ENCODE measurements at places on chromosomes 6 and 20.

- no peak for DNase-seq
Measured at GRCh38 chr20:9507544-9508239, 6.7 kb upstream of the LAMP5 start.

DNA sequence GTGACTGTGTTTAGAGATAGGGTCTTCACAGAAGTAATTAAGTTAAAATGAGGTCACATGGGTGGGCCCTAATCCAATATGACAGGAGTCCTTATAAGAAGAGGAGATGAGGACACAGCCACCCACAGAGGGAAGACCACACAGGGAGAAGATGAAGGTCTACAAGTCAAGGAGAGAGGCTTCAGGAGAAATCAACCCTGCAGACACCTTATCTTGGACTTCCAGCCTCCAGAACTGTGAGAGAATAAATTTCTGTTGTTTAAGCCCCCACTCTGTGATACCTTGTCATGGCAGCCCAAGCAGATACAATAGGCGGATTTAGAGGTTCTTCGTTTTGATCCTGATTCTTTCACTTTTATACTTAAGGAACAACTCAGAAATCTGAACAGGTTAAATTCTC, 63.5 kb upstream of the NEDD9 start:
- DNase-seq, result no peak

DNA sequence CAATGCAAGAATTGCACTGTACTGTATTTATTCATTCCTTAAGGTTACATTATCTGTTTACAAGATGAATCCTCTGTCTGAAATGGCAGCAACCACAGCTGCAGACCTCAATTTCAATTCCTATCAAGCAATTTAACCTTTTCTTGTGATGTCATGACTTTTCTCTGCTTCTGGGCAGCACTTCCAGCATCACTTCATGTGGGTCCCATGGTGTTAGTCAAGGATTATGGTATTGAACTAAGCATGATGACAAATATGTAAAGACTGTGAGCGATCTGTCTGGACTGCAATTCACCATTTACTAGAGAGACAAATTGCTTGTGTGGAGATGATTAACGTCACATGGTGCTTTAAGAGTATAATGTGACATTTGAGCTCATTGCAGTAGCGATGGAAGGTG, 90.5 kb upstream of the CCN2 start:
- DNase-seq, result no peak

DNA sequence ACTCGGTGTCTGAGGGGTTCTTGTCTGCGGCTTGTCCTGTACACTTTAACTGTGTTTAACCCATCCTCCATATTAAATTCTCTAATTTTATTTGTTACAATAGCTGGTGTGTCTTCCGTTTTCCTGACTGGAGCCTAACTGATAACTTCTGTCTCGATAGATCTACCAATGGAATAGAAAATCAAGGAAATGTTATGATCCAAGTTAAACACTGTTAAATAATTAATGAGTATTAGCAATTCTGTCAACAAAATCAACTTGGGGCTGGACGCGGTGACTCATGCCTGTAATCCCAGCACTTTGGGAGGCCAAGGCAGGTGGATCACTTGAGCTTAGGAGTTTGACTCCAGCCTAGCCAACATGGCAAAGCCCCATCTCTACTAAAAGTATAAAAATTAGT, 81.7 kb downstream of the DNAH8 start:
- no peak for DNase-seq

DNA sequence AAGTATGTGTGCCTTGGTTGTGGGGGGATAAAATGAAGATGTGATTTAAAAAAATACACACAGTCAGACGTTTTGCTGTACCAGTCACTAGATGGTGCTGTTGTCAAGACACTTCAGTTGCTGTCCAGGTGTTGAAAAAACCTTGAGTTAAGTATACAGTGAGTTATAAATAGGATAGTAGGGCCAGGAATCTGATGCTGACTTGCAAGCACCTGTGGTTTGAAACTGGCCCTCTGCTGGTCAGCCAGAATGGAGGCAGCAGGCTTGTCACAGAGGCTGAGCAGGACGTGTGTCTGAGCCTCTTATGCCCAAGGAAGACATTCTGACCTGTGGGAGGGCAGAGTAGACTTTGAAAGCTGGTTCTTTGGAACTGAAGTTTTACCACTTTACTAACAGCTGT, 27.8 kb downstream of the RNF8 start:
- peak; percentile 18 for DNase-seq

DNA sequence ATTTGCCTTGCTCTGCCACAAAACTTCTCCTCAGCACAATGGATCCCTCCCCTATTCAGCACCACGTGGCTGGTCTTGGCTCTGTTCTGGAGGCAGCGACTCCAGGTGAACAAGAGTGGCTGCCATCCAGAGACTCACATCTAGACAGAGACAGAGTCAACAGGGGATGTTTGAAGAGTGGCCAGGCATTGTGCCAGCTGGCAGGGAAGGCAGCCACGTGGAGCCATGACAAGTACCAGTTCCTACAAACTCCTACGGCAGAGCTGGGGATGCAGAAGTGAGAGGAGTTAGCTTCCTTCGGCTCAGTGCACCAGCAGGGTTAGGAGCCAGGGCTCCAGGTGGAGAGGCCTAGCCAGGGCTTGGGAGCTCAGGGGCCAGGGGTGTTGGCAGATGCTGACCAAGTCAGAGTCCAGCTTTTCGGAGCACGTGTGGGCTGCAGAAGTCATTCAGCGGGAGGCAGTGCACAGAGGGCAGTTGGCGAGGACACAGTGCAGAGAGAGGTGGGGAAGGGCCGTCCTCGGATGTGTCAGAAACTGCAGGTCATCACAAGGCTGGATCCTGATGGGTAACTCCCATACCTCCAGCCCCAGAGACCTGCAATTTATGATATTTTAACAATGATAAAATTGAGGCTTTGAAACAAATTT, 171.7 kb upstream of the PDE10A start:
- DNase-seq, result no peak

- no peak for DNase-seq
Measured at GRCh38 chr20:62049342-62050165, 16.1 kb downstream of the TAF4 start.

DNA sequence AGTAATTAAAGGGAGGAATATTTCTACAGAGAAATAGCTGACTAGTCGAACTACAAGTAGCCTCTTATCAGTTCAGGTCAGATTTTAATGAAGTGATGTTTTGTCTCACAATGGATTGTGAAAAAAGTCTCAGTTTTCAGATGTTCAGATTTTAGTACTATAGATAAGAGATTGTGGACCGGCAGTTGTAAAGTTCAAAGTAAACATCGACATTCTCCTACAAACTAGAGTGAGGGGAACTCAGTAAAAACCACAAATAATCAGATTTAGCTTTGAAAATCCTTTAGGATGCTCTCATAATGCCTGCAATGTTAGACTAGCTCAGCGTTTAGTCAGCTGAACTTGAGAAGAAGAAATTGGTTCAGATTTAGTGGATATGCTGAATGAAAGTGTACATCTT, 39.9 kb downstream of the RCAN2 start:
- DNase-seq, result no peak

DNA sequence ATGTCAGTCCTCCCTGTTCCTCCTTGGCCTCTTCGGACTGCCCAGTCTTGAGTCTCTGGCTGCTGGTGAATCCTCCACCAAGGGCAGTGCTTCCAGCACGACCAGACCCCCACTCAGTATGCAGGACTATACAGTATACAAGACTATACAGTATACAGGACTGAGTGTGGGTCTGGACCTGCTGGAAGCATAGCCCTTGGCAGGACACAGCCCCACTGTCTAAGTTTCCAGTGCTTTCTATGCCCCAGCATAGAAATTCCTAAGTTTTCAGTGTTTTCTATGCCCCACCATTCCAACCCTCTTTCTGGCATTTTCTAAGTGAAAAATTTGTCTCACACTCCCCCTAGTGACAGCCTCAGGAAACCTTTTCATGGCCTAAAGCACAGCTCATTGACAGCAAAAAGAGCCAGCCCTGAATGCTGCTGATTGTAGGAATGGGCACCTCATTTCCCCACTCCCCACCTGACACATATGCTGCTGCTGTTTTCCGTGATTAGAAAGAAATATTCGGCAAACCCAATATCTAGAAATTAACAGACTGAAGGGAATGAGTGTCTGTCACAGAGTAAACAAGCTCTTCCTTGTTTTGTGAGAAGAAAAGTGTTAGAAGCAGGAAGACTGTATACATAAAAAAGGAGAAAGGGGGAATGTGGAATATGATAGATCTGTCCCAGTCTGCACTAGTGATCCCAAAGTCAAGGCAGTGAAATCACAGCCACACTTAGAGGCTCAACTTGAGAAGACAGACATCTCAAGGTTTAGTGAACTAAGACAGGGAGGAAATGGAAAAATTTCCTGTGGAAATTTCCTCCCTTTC, 206.9 kb downstream of the IBTK start:
- no peak for DNase-seq

DNA sequence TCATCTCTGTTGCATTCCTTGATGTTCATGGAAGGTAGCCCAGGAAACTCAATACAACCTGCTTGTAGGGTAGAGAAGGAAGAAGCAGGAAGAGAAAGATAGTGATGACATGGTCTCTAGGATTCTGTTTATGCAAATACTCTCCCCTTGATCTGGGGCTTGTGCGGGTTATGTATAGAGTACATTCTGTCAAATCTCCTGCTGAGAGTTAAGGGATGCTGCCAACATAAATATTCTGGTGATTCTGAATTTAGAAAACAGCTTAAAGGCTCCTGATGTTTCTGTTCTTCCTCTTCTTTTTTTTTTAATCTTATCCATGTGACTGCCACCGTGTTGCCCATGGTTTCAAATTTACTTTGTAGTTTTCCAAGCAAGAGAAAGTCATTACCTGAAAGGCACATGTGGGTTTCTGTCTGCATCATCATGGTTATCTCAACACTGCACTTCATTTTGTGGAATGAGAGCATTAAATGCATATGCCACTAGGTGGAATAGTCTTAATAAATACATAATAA, 150.6 kb downstream of the RPS12 start:
- no peak for DNase-seq

- no peak for DNase-seq
Measured at GRCh38 chr6:19925533-19925932, 88.4 kb downstream of the ID4 start.

DNA sequence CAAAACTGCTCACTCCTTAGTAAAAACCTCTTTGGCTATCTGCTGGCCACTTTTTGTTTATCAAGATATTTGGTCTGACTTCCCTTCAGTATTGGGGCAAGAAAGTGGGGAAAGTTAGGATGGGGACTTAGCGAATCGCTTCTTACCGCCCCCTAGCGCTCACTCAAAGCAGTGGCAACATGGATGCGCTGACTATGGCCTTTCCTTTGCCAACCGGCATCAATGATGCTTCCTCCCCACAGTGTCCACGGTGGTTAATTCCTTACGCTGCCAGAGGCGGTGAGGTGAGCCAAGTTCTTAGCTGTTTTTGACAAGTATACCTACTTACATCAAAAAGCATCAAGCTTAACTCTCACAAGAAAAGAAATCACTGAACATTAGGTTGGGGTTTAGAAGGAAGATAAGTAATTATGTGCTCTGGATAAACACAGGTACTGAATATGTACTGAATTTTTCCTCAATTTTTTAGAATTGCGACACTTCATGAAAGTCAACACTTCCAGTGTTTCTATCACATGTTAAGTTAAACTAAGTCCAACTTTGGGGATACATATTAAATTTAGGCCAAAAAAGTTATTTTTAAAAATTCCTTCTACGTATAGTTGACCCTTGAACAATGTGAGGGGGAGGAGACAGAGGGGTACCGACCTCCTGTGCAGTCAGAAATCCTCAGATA, 86.7 kb downstream of the GMDS start:
- no peak for DNase-seq

DNA sequence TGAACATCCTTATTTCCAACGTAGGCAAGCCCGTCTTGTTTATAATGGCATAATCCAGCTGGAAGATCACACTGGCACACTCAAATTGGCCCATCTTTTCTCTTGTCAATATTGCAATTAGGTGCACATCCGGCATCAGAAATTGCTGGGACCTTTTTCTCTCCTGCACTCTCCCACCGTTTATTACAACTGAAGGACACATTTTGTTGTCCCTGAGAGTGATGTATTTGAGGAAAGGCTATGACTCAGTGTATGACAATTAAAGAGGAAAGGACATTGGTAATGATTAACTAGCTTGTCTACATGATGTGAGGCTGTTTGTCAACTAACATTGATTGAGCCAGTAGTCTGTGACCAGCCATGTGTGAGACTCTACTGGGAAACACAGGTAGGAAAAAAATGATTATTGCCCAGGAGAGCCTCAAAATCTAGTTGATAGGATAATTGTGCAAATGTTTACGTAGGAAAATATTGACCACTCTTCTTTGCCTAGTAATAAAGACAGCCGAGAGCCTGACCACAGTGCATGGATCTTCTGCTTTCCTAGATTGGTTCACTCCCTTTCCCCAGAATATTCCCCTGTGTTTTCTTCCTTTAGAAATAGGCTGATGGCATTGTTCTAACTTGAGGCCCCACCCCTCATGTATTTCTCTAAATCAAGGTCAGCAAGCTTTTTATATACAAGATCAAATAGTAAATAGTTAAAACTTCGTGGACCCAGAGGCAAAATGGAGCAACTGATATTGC, 230.0 kb upstream of the BTBD3 start:
- no peak for DNase-seq

GRCh38 chr20:44245977-44246376, 1.1 kb upstream of the GDAP1L1 start:
- DNase-seq, result no peak

DNA sequence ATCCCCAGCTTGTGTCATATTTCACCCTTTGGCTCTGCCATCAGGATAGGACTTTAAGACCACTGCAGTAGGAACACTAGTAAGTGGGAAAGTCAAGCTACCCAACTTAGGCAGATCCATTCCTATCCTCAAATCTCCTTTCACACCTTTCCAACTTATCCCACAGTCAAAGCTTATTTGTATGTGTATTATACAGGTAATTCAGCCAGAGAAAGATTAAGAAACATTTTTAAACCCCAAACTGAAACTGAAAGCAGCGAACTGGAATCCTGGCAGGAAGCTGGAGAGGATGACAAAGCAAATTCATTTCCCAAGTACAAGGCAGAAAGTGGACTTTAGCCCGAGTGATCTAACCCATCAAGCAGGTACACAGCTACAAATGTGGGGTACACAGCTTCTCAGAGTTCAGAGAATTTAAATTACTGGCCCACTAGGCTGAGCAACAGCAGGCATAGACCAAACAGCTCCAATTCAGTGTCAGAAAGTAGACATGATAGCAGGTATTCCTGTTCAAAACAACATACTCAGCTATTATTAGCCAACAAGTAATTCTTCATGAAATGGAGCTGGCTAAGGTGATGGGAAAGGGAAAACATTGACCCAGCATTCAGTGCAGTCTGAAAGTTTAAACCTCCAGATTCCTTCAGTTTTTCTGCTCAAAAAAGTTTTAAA, 39.1 kb downstream of the ILRUN start:
- no peak for DNase-seq

- no peak for DNase-seq
Measured at GRCh38 chr6:131394768-131395432, 178.1 kb upstream of the ARG1 start.

DNA sequence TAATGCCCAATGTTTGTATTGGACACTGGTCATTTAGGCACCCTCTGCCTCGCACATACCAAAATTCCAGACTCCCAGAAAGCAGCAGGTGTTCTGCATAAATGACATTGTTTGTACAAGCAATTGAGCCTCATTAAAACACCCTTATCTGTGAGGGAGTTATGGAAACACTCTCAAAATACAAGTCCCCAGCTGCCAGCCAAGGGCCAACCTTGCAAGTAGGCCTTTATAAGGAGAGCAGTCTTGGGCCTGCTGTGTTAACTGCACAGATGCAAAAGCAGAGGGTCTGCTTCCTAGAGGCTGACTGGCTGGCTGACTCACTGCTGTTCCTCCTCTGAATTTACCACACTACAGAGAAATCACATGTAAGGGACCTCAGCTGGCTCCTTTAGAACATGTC, 150.4 kb upstream of the HMGN3 start:
- no peak for DNase-seq
